ENCODE measurements at places on chromosomes 5 and 9.

GRCh38 chr5:132421462-132421861 is 52.0 kb downstream of the SLC22A5 start:
- no peak for DNase-seq

- DNase-seq = no peak
Measured at GRCh38 chr9:129402371-129402739, 218.5 kb downstream of the C9orf50 start.

GRCh38 chr5:72326306-72326649 is 6.1 kb downstream of the PTCD2 start:
- no peak for DNase-seq

DNA sequence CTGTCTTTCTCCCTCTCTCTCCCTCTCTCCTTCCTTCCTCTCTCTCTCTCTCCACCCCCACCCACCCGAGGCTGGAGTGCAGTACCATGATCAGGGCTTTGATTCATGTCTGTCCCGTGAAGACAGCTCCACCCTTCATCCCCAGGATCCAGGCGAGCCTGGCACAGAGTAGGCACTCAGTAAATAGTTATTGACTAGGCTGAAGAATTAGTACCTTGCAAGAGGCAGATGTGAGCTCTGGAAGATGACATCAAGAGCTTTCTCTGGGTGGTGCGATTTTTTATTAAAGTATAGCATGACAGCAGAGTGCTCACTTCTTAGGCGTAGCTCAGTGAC is 24.0 kb upstream of the WDR38 start:
- no peak for DNase-seq

DNA sequence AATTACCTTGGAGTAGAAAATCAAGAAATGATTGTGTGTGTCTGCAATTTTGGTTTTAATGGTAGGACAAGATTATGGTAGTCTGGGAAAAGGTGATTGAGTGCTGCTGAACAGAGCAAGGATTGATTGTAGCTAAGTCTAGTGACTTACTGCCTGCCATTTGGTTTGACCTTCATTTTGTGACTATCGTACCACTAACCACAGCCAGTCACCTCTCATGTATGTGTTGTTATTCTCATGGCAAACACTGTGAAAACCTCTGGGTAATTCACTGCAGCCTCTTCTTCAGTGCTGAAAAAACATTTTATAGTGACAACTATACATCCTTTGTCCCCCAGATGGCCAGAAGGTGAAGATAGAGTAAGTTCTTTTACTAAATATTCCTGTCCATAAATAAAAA is 37.5 kb downstream of the CTNNA1 start:
- no peak for DNase-seq

- DNase-seq = no peak
Measured at GRCh38 chr5:9245071-9245470, 300.8 kb downstream of the SEMA5A start.

DNA sequence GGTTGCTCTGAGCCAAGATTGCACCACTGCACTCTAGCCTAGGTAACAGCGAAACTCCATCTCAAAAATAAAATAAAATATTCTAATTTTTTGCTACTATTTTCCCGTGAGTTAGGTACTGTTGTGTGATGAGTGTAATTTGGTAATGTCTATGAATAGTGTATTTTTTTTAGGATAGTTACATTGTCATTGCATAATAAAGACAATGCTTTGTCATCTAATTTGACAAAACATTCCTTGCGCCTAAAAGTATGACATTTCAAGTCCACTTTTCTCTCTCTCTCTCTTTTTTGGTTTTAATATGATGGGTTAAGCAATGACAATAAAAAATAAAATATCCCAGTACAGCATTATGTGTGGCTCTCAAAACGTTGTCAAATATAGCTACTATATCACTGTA is 29.3 kb downstream of the UBE2R2 start:
- no peak for DNase-seq

DNA sequence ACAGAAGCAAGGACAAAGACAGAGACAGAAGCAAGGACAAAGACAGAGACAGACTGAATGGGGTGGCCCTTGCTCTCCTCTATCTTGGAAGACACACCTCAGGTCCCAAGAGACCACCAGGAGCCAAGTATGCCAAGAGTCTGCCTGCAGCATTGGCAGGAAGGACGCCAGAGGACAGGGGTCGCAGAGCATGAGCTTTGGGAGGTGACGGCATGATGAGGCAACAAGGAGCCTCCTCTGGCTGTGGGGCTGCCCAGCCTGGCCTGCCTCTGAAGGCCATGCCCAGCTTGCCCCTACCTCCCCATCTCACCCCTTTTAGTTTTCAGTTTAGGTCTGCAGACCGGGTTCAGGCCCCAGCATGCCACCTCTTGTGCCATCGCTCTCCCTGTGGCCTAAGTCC is 17.6 kb downstream of the PDGFRB start:
- DNase-seq = no peak
